ENCODE measurements at places on chromosomes 2 and 18.

- no peak for DNase-seq
These were observed 411 bp downstream of the NARS1 start for GRCh38 chr18:57621246-57621604.

DNA sequence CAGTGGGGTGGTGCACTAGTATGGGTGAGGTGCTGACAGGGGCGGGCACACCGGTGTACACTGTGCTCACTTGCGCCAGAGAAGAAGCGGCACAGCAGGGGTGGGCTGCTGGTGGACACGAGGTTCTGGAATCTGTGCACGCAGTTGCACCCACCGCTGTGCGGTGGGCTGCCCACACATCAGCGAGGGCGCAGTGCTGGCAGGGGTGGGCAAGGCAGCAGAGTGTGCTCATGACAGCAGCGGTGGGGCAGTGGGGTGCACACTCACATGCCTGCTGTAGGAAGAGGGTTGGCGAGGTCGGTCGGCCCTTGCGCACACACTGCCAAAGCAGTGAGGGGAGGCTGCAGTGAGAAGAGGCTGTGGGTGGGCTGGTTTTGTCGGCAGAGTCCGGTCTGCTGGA lies 141.8 kb downstream of the GALNT13 start:
- DNase-seq: no peak

- no peak for DNase-seq
These were observed 52.2 kb downstream of the LYPD6B start for GRCh38 chr2:149090706-149091105.

DNA sequence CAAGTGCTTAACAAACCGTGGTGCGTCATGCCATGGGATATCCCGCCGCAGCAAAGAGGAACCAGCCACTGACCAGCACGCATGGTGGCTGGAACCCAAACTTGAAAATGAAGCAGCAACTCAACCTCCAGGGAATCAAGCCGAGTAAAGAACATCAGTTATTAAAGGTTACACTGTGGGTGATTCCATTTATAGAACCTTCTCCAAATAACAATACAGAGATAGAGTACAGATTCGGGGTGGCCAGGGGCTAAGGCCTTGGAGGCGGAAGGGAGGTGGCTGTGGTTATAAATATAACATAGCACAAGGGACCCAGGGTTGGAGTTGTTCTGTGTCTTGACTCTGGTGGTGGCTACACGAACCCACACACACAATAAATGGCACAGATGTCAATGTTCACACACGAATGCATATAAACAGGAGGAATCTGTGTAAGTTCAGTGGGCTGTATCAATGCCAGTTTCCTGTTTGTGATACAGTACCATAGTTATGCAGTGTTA lies 123.1 kb downstream of the EIPR1 start:
- DNase-seq: no peak

DNA sequence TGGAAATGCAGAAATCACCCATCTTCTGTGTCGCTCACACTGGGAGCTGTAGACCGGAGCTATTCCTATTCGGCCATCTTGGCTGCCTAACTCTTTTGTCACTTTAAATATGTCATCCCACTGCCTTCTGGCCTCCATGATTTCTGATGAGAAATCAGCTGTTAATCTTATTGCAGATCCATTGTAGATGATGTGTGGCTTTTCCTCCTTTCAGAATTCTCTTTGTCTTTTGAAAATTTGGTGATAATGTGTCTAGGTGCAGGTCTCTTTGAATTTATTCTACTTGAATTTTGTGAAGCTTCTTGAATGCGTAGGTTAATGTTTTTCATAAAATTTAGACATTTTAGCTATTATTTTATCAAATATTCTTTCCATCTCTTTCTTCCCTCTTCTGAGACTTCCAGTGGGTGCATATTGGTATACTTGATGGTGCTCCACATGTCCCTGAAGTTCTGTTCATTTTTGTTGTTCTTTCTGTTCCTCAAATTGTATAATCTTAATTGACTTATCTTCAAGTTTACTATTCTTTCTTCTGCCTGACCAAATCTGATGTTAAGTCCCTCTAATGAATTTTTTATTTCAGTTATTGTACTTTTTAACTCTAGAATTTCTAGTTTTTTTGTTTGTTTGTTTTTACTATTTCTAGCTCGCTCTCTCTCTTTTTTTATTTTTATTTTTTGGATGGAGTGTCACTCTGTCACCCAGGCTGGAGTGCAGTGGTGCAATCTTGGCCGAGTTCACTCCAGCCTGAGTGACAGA lies 90.8 kb upstream of the DLX2 start:
- no peak for DNase-seq

DNA sequence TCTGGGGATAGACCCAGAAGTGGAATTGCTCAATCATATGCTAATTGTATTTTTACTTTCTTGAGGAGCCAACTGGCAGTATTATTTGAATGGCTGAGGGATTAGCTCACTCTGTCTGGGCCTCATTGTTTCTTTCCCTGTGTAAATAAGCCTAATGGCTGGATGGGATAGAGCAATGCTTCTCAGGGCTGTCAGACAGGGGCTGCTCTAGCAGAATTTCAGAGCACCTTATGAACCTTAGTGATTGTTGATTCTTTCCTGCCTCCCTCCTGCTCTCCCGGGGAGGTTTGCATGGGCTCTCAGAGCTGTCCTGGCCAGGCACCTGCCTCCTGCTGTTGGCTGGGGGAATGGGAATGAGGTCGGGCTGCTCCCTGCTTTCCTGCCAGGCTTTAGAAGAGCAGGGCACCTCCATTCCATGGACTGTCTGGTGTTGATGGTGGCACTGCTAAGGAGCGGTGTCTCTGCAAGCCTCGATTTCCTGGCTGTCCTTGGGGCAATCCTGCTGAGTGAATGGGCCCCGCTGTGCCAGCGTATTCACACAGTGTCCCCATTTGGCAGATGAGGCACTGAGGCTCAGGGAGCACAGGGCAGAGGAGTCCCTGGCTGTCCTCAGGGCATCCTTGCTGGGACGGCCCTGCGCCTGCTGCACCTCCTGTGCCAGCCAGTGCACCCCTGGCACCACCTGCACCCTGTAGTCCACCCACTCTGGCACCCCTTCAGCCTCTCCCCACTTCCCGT lies 468.2 kb upstream of the HS6ST1 start:
- DNase-seq: no peak

- DNase-seq: no peak
These were observed 120.7 kb downstream of the LOXHD1 start for GRCh38 chr18:46536215-46536874.

GRCh38 chr2:238282861-238283738 lies 5.3 kb downstream of the PER2 start:
- DNase-seq: no peak

DNA sequence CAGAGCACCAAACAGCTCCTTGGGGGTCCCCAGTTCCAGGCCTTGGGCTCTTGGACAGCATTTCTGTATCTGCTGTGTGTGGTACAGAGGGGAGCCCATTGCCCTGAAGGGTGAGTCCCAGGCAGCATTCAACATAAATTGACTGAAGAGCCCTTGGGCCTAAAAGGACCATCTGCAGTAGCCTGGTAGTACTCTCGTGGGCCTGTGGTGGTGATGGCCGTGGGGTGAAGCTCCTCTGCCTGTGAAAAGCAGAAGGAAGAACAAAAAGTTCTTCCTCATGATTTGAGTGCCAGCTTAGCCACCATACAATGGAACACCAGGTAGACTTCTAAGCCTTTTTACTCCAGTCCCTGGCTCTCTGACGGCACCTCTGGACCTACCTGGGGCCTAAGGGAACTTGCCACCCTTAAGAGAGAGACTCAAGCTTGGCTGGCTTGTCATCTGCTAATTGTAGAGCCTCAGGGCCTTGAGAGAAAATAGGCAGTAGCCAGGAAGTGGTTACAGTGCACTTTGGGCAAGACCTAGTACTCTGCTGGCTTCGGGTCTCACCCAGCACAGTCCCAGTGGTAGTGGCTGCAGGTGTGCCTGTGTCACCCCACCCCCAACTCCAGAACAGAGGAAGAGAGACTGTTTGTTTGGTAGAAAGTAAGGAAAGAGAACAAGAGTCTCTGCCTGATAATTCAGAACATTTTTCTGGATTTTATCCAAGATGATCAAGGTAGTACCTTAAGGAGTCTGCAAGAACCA lies 84.6 kb upstream of the CERS6 start:
- DNase-seq: no peak

- DNase-seq: no peak
These were observed 4.0 kb downstream of the SH3YL1 start for GRCh38 chr2:259789-260331.

DNA sequence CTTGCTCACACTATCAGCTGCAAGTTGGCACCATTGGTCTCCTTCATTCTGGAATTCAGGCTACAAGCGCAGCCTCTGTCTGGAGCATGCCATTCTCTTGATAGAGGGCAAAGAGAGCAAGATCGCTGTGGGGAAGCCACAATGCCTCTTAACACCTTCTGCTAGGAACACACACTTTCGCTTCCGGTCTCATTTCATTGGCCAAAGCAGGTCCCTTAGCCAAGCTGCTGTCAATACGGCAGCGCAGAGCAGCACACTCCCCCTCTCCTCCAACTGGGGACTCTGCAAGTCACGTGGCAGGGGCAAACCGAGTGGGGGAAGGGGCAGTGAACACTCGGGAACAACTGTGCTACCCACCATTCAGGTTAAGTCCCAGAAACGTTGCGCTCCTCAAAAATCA lies 98.1 kb downstream of the MMADHC start:
- DNase-seq: no peak

DNA sequence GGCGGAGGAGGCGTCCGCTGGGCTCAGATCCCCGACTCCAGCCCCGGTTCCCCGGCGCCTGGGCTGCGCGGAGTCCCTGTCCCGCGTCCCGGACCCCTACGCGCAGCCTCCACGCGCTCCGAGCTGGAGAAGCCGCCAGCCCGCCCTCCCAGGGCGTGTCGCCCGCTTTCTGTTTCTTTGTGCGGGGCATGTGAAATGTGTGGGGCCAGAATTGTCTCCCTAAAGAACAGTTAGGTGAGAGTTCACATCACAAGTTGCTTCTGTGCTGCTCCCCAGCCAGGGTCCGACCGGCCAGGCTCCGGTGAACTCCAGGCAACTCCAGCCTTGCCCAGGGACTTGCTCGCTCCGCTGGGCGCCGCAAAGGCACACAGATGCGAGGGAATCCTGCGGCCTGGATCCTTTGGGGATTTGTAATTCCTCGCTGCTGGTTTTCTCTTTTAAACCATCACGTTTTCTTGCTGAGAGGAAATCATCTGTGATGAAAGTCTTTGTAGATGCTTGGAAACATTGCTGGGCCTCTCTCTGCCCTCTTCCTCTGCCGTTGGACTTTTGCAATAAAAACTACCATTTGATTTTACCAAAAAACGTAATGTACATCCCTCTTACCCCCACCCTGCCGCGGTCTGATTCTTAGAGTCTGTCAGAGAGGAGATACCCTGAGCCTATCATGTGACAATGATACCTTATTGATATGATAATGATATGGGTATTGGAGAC lies 631 bp downstream of the GYPC start:
- DNase-seq: no peak

GRCh38 chr2:239640676-239641578 lies 240.1 kb upstream of the HDAC4 start:
- no peak for DNase-seq

DNA sequence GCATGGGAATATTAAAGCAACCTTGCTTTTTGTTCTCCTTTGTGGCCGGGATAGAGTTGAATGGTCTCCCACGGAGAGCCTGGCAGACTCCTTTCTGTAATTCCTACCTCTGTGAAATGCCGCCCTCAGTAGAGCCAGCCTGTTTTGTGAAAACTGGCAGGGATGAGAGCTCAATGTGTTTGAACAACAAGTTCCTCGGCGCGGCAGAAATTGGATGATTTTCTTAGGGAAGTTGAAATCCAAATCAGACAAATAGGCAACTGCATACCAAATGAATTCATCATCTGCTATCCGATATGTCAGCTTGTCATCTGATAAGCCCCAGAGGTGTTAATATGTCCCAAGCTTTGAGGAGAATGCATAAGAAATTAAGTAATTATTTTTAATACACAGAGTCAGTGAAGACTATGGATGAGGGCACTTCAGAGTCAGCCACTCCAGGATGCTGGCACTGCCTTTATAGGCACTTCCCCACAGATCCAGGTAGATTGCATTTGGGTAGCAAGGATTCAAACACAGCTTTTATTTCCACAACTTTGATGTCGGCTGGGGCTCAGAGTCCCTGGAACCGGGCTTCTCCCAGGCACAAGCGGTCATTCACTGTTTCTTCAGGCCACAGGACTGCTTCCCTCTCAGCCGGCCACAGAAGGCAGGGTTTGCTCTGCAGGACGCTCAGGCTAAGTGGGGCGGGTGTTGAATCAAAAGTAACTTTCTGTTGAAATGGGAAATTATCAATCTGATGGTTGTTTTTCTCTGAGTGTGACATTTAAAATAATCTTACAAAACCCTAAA lies 82.8 kb upstream of the REV1 start:
- no peak for DNase-seq

- DNase-seq: no peak
These were observed 131.4 kb downstream of the AKAIN1 start for GRCh38 chr18:5065615-5066014.
